ENCODE measurements at places on chromosomes 11 and 22.

GRCh38 chr22:24768537-24769374 lies 5.8 kb downstream of the PIWIL3 start:
- DNase-seq = peak; percentile 76

GRCh38 chr11:67492069-67492727 lies 9.4 kb downstream of the AIP start:
- DNase-seq = no peak

GRCh38 chr11:109808569-109808968 lies 284.6 kb upstream of the ZC3H12C start:
- DNase-seq = peak; percentile 51

GRCh38 chr22:35705141-35705540 lies 12.5 kb upstream of the APOL5 start:
- DNase-seq = peak; percentile 95

- peak; percentile 38 for DNase-seq
Observed at GRCh38 chr11:119093942-119094815, 7.5 kb downstream of the DPAGT1 start.

- no peak for DNase-seq
Observed at GRCh38 chr11:29224739-29225384, 792.0 kb downstream of the KCNA4 start.

DNA sequence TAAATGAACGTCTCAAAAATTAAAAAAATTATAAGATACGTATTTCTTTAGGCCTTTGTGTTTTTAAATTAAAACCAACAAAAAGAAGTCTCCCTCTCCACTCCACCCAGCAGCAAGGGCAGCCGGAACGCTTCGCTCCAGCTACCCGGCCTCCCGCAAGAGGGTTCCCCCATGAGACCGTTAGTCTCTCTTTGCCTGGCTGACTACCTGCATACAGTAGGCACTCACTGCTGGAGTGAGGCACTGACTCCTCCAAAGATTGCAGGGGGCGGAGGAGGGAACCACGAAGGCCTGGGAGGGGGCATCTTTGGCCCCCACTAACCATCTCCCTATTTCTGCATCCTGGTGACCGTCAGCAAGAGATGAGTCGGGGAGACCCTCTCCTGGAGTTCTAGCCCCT lies 10.1 kb downstream of the CBX6 start:
- DNase-seq = no peak

GRCh38 chr11:10528121-10528520 lies 12.9 kb downstream of the RNF141 start:
- DNase-seq = peak; percentile 69

- no peak for DNase-seq
Observed at GRCh38 chr22:44659140-44659539, 42.9 kb upstream of the PRR5 start.

DNA sequence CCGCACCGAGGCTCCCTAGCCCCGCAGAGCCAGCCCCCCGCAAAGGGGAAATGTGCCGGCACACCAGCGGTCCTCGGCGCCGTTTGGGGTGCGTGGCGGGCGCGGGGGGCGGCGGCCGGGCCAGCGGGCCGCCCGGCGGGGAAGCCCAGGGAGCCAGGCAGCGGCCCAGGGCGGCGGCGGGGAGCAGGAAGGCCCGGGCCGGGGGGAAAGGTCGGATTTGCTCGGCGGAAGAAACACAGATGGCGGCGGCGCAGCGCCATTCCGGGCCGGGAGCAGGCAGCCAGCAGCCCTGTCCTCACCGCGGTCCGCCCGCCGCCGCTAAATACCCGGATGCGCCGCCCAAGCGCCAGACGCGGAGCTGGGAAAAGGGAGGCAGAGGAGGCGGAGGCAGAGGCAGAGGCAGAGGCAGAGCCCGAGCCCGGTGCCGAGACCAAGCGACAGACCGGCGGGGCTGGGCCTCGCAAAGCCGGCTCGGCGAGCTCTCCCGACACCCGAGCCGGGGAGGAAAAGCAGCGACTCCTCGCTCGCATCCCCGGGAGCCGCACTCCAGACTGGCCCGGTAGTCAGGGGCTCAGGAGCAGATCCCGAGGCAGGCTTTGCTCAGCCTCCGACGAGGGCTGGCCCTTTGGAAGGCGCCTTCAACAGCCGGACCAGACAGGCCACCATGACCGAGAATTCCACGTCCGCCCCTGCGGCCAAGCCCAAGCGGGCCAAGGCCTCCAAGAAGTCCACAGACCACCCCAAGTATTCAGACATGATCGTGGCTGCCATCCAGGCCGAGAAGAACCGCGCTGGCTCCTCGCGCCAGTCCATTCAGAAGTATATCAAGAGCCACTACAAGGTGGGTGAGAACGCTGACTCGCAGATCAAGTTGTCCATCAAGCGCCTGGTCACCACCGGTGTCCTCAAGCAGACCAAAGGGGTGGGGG lies 2.6 kb upstream of the GCAT start:
- peak; percentile 70 for DNase-seq

DNA sequence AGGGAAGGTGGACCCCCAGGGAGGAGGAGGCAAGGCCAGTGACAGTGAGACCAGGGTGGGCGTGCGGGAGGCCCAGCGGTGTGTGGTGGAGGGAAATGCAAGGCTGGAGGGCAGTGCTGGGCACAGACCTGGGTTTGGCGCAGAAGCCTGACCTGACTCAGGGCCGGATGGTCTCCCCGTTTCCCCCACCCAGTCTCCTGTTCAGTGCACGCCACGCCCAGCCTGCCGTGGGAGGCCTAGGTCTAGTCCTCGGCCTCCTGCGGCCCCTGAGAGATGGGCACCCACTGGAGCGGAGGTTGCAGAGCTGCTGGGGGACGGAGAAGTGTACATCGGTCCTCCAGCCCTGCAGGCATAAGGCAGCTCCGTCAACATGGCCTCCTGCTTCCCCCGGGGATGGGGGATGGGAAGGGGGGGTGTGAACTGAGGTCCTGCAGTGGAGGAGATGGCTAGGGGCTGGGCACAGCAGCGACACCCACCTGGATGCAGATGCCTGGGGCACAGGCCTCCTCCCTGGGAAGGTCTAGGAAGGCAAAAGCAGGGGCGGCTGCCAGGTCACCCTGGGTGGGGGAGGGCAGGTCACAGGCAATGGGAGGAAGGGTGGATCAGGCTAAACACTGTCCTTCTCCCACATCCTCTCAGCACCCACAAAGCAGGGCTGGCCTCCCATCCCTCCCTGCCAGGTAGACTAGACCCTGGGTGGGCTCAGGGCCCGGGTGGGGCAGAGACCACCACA lies 15.9 kb downstream of the IL17REL start:
- no peak for DNase-seq

DNA sequence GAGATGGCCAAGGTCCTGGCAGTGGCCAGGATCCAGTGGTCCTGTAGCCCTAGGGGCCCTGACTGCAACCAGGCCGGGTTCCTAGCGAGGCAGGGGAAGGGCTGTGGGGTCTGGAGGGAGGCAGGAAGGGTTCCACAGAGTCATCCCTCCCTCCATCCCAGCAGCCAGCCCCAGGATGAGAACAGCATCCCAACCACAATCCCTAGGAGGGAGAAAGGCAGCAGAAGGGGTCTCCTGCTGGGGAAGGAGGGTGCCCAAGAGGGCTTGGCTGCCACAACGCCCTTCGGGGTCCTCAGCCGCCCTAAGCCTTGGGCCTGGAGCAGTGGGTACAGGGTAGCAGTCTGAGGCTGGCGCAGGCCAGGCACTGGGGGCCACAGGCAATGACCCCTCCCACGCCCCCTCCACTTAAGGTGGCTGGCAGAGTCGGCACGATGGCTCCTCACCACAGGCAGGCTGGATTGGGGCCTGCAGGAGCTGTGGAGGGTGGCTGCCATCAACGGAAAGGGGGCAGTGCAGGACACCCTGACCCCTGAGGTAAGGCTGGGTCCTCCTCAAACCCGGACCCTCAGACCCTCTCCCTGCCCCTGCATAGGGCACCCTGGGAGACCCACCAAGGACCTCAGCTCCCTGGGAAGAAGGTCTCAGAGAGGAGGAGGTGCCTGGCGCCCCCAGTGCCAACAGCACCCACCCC lies 7.2 kb downstream of the SLC22A12 start:
- no peak for DNase-seq
